Naive thymus-derived CD8-positive, alpha-beta T cell (primary cell): ENCODE measurements at places on chromosomes 12 and 14.

DNA sequence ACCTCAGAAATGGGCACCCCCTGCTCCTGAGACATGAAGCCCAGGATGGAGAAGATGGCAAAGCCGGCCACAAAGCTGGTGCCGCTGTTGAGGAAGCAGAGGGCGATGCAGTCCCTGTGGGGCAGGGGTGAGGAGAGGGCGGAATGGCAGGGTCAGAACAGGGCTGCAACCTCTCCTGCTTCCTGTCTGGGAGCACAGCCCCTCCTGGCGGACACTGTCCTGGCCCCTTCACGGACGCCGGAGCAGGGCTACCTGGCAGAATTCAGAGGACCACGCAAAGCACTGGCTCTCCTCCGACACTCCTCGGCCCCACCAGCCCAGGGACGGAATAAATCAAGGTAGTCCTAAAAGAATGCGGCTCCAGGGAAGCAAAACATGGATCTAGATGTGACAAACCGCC is 12.4 kb upstream of the SLC6A12 start:
- DNase-seq, result no peak

DNA sequence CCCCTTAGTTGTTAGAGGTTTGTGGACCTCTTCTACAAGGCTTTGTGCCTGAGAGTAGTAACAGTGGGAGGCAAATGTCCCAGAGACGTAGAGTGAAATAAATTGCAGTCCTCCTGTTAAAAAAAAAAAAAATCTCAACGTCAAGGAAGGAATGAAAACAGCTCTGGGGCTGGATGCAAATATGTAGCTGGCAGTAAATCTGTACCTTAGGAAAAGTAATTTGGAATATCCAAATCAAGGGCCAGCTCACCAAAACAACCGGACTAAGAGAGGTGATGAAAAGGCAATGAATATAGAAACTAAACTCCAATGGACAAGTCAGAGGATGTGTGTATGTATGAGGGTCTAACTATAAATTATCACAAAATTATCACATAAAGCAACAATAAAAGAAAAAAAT is 27.0 kb downstream of the SINHCAF start:
- no peak for DNase-seq

GRCh38 chr14:41761204-41761603 is 154.5 kb downstream of the LRFN5 start:
- no peak for DNase-seq

- peak; percentile 14 for DNase-seq
Measured at GRCh38 chr14:22319526-22320361, 269.3 kb downstream of the DAD1 start.

DNA sequence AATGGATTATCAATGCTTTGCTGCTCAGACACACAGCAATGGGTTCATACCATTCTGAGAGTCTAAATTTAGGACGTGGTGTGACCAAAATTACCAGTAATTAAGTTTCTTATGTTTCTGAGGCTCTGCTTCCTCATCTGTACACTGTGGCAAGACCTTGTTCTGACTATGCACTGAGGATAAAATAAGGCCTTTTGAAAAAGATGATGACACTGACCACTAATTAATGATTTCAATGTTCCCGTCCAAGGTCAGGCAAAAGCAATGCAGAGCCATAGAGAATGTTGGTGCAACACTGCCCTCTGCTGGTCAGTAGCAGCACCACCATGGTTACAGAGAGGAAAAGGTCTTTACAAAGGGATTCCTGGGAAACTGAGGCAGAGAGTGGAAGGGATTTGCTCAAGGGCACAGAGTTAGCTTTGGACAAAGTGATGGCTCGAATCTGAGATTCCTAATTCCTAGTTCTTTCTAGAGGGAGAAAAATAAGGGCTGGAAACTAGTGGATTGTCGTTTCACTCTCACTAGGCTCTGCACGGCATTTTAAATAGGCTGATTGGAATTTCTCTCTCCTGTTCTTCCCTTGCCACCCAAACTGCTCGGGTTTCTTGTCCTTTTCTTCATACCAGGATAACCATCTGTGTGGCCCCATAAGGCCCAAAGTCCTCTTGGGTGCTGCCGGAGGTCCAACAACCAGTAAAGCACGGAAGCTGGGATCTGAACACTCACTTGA is 22.3 kb upstream of the P2RX7 start:
- DNase-seq, result peak; percentile 41

- peak; percentile 68 for DNase-seq
Measured at GRCh38 chr14:91714805-91715204, 17.1 kb downstream of the CATSPERB start.

DNA sequence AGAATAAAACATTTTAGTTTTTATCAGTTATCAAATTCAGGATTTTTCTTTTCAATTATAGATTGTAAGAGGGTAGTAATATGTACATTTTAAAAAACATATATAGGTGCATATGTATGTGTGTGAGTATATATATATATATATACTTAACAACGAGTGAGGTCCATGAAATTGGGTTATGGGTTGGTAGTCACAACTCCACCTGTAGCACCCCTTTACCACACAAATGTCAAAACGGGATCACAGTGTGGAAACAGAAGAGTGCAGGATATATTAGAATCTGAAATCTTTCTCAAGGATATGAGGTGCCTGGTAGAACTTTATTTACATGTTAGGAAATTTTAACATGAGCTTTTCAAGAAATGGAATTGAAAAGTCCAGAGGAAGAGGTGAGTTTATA is 31.3 kb downstream of the MIA2 start:
- no peak for DNase-seq

DNA sequence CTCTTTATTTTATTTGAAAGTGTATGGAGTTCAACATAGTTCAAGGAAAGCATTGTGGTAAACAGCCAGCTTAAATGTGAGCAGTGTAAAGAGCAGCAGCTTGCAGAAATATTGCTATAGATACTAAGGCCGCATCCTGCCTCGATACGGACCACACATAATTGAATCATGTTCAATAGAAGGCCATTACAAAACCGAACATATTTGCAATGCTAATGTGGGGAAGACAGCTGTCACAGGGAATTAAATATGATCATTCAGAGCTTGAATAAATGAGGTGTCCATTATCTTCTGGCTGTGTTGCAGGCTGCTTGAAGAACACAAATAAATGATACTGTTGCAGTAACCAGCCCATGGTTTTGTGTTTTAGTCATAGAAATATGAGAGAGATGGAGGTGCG is 173.2 kb downstream of the BRMS1L start:
- DNase-seq, result no peak

- DNase-seq, result no peak
Measured at GRCh38 chr14:88599326-88599725, 36.5 kb downstream of the ZC3H14 start.

GRCh38 chr12:124874988-124875802 is 11.5 kb upstream of the SCARB1 start:
- no peak for DNase-seq

DNA sequence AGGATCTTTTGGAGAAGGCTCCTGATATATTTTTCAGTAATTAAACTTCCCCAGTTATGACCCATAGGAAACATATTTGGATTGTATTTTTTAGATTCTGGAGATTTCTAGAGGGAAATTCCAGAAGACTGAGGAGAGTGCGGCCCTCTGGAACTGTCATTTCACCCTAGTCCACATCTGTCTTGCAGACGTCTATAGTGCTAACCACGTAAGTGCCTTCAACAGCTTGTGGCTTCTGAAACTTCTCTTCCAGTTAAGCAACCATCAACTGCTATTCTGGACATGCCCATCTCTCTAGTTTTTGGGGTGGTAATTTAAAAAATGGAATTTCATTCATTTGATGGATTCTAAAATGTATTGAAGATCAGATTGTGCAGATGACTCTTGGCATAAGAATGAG is 1098.8 kb downstream of the TMEM121 start:
- no peak for DNase-seq

DNA sequence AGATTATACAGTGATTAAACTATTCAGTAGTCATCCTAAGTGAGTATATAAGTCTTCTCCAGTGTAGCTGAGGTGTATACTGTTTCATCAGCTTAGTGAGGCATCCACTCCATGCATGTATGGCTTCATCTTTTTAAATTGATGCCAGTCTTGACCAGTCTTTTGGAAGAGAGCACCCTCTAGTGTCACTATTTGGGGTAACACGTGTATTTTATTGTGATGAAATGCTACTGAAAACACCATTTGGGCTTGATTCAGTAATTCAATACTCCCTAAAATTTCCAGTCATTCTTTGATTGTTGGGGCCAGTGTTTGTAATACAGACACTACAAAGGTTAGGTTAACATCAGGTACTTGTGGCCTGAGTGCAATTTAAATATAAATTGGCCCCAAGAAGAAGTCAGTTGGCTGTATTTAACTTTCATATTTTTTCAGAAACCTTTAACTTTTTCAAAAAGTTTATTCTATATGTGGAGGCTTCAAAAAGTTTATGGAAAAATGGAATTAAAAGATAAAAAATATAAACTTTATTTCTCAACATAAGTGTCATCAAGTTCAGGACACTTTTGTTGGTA is 35.3 kb downstream of the MIPOL1 start:
- DNase-seq, result no peak

DNA sequence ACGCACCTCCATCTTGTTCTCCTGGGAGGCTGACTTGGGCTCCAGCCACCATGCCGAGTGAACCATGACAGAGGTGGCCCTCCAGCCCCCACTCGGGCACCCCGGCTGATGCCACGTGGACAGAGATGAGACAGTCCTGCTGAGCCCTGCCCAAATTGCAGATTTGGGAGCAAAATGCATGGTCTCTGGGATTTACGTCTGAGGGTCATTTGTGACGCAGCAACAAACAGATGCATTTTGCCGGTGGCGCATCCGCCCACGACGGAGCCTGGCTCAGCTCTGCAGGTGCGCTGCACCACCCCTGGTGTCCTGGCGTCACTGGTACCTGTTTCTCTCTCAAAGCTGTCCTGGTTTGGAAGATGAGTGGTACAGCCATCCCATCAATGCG is 31.1 kb upstream of the INF2 start:
- no peak for DNase-seq

DNA sequence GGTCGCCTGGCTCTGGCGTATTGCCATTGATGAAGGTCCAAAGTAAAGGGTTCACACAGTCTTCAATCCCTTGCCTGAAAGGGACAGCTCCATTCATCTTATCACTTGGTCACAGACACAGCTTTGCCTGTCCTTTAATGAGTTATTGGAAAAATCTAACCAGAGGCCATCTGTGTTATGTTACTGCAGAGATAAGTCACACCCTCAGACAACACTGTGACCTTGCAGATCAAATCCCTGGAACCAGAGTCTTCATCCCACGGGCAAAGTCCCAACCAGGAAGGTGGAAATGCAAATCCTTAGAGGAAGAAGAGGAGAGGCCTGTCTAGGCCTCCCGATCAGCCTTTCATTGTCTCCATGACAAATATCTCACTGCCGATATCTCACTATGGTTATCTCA is 68.3 kb upstream of the SCN8A start:
- no peak for DNase-seq

- DNase-seq, result no peak
Measured at GRCh38 chr14:34243401-34243800, 218.6 kb downstream of the SPTSSA start.

GRCh38 chr14:85024931-85025330 is 505.0 kb upstream of the FLRT2 start:
- no peak for DNase-seq

DNA sequence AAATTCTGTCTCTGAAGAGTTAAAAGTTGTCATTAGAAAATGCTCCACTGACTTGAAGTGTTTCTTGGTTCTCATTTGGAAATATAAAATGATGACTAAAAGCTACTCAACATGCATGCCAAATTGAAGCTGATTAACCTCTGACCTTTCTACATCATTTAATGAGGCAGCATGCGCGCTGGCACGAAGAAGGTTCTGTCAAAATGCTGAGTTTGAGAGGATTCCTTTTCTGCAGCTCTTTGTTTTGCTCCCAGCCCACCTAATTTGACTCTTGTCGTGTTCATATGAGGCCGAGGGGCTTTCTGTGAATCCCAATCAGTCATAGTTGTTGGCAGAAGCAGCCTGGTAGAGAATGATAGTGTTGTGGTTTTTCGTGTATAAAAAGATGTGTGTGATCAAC is 153.4 kb downstream of the BRMS1L start:
- no peak for DNase-seq

DNA sequence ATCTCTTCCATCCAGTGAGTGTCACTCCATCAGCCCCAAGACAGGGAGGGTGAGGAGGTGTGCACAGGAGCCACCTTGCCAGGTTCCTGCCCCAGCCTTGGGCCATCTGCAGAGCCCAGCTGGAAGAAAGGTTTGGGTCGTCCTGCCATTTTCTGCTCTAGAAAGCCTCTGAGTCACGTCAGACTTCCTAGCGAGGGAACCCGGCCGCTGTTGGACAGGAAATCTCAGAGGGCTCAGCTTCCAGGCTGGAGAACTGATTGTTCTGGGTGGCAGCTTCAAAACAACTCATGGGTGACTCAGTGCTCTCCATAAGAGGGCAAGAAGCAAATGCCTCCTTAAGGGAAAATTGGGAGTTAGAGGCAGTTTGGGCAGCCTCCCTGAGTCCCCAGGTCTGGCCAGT is 16.6 kb downstream of the HIP1R start:
- no peak for DNase-seq

DNA sequence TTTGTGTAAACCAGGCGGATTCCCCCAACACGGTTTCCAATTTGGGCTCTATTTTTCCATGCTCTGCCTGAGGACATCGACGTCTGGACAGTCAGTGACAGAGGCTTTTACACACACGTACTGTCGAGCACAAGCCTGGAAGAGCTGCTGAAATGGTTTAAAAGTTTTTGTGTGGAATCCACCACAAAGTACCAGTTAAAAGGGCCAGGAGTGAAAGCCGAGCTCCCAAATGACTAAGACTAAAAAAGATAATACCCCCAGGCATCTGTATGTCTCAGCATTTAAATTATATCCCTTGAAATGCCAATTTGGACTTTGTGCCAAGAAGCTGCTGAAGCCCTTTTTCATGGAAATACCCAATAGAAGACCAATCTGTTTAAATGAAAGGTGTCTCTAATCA is 173.2 kb downstream of the EGLN3 start:
- no peak for DNase-seq

- no peak for DNase-seq
Measured at GRCh38 chr14:42523666-42524065, 917.0 kb downstream of the LRFN5 start.

DNA sequence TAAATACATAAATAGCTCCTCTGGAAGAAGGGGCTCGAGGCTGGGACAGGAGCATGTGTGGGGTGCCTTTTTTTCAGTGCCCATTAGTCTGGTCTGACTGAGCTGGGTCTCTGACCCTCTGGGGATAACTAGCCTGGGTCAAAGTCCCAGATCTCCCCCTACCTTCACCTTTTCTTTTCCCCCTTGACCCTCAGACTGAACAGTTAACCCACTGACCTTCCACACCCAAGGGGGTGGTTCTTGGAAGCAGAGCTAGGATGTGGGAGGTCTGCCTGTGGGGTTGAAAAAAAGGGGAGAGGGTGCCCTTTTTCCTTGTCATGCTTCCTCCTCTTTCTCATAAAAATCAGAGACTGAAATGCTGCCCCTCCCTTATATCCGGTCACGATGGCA is 925 bp upstream of the GLI1 start:
- no peak for DNase-seq
